ENCODE measurements at places on chromosomes 6 and 20.

GRCh38 chr20:717832-718231 is 42.2 kb upstream of the SCRT2 start:
- DNase-seq, result no peak

DNA sequence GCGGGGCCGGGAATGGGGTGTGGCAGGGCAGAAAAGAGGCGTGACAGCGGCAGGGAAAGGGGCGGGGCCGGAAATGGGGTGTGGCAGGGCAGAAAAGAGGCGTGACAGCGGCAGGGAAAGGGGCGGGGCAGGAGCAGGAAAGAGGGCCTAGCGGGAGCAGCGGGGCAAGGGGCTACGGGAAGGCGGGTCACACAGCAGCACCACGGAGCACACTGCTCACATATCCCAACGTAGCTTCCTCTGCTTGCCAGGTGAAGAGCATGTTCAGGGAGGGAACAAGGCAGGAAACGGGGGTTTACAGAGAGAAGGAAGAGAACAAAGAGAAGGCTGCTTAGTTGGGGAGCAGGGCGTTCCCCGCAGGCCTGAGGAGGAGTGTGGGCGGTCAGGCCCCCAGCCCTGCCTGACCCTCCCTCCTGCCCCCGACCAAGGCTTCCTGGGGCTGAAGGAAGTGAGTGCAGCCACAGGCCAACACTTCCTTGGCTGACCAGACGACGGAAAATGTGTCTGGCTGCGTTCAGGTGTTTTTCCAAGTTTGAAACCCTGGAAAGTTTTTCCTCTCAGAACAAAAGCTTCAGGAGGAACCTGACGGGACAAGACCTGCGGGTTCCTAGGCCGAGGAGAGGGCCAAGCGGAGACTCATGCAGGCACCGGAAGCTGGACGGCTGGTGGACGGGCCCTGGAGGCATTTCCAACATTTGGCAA is 13.8 kb downstream of the UCKL1 start:
- DNase-seq, result peak; percentile 54

GRCh38 chr20:32807706-32808105 is 12.0 kb upstream of the MAPRE1 start:
- no peak for DNase-seq

DNA sequence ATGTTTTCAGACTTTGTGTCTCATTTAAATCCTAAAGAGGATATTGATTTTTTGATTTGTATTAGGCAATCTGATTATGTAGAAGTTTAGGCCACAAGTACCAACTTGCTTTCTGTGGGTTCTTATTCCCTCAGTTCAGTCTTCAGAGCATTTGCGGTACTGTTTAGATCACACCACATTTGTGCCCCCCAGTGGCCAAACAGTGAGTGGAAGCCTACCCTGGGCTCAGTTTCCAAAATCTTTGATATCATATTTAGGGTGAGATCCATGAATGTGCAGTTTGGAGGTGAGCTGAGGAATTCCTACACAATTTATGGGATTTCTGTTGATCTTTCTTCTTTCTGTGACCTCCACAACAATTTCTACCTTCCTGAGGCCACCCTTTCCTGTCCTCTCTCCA is 92.3 kb upstream of the FUT9 start:
- peak; percentile 3 for DNase-seq

DNA sequence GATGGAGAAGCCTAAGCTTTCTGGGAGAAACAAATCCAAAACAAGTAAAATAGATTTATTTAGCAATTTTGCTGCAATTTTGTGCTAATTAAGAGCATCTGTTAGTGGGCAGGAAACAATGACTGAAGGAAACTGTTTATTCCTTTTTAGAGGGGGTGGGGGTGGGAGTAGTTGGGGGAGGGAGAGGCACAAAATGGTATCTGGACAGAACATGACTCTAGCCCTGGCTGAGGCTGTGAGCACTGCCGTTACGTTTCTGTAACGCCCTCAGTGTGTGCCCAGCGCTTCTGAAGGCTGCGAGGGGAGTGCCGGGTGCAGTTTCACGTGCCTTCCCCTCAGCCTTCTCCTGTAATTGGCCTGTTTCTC is 28.8 kb downstream of the METTL24 start:
- no peak for DNase-seq

DNA sequence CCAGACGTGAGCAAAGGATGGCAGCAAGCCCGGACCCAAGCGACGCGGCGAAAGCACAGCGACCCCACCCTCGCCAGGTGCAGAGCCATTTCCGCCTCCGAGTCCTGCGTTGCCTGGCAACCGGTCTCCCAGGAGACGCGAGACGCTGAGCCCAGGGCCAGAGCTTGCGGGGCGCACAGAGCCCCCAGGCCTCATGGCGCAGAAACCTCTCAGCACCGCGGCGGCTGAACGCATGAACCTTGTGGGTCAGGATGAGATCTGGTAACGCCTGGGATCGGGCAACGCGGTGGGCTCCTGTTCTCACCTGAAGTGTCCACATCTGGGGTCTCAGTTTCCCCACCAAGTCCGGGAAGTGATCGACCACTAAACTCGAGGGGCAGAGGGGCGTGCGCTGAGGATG is 77.7 kb downstream of the ANKRD60 start:
- DNase-seq, result no peak

- DNase-seq, result no peak
Measured at GRCh38 chr6:157690441-157691210, 132.4 kb upstream of the SNX9 start.

GRCh38 chr6:130908958-130909357 is 81.8 kb downstream of the SMLR1 start:
- DNase-seq, result no peak

DNA sequence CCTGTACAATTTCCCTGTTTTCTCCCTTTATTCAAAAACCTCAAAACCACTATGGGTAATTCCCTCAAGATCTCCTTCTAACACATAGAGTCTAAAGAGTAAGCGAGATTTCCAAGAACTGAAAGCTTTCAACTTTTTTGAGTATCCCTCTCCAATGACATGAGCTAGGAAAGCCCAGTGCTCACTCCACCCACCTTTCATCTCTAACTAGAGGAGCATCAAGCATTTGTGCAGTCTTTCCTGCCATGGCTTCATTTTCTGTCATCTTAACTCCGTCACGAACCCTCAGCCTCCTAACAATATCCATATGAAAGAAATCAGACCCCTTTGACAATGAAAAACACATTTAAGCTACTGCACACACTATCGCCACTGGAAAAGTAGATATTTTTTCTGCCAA is 91.9 kb upstream of the SUPT3H start:
- DNase-seq, result peak; percentile 25

DNA sequence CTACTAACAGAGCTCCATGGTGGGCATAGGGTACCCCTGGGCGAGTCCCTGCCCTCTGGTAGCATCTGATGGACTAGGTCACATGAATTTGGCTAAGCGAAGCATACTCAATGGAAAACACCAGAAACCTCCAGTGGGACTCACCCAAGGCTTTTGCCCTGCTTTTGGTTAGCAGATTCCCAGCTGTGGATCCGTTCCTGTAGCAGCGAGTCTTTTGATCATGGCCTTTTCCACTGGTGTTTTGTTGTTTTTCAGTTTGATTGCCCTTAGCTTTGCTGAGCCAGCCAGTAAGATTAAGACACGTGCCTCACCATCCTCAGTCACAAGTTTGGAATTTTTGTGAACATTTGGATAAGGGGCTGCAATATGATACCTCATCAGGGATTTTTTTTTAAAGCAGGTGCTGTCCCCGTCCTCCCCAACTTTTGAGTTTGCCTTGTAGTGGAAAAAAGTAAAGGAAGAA is 8.0 kb downstream of the TNFAIP3 start:
- DNase-seq, result peak; percentile 39

DNA sequence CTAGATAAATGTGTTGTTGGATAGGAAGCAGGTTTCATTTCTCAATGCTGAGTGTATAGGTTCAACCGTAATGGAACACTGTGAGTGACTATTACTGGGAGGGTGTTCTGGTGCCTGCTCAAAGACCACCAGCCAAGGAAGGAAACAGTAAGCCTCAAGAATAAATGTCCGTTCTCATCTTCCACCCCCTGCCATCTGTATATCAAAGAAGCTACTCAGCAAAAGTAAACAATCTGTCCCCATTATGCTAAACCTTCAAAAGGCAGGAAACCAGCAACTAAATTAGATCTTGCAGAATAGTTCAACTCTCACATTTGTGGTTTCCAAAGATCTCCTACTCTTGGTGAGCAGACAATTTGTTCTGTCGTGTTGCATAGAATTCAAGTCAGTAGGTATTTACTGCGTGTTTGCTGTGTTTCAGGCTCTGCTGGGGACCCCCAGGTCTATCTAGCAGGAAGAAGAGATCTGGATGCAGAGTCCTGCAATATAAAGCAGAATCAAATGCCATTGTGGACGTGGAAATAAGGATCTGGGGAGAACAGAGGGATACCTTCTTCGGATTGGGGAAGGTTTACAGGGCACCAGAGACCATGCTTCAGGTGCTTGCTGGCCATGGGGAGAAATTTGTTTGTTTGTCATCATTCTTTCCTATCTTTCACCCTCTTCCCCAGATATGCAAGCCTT is 87.3 kb downstream of the SCML4 start:
- no peak for DNase-seq

DNA sequence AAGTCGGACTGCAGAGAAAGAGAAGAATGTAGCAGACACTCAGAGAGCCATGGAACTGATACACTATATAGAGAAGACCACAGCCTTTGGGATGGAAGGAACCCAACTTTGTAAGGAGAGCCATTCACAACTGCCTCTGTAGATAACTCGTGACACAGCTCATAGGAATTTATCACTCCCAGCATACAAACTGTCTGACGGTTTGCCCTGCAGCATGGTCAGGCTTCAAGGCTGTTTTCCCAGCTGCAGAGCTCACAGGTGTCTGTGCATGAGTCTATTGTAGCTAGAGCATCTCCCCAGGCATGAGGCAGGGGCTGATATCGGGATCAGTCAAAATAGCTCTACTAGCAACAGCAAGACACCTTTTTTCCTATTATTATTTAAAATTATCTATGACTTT is 130.5 kb upstream of the DTNBP1 start:
- no peak for DNase-seq

DNA sequence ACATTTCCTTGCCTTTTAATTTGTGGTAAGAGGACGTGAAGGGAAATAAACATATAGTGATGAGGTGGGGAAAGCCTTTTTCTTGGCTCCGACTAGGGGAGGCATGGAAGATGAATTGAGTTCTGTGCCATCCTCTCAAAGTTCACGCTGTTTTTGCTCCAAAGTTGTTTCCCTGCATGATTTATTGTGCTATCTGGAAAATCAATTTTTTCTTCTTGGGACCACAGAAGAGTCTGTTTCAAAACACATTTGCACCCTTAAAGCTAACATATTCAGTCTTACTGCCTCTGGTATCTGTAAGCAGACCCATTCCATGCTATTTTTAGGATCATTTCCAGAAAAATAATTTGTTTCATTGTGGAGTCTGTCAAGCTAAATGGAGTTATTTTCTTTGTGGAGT is 57.6 kb upstream of the KCNG1 start:
- no peak for DNase-seq

DNA sequence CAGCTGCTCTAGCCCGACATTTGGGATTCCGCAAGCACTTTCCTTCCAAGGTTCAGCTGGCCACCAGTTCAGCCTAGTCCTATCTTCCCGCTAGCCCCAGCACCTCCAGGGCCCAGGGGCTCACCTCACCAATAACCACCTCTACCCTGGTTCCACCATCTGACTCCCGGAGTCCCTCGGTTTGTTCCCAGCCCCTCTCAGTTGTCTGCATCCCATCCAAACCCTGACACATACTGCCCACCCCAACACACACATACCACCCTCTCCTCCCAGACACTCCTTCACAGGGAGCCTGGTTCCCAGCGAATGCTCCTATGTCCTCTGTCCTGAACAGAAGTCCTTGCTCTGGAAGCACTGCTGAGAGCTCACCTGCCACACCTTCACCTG is 418 bp downstream of the TNXB start:
- no peak for DNase-seq

DNA sequence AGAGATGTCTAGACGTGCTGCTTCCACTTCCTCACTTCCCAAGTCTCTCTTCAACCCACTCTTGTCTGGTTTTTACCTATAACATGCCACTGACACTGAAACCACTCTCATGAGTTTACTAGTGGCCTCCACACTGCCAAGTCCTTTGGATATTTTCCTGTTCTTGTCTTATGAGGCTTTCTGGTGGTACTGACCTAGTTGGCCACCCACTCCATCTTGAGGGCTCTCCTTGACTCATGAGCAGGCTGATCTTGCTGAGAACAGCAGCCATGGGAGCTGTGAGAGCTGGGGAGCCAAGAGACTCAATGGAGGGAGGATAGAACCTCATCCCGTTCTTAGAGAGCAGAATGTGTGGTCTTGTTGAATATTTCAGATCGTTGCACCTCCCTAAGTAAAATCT is 283.4 kb upstream of the PRDM1 start:
- no peak for DNase-seq

GRCh38 chr6:154222716-154223115 is 133.9 kb downstream of the IPCEF1 start:
- no peak for DNase-seq

- DNase-seq, result no peak
Measured at GRCh38 chr6:54768494-54768893, 78.1 kb upstream of the FAM83B start.

GRCh38 chr6:151181706-151182363 is 57.9 kb upstream of the AKAP12 start:
- no peak for DNase-seq

GRCh38 chr6:15453622-15454021 is 207.8 kb downstream of the JARID2 start:
- DNase-seq, result no peak

- no peak for DNase-seq
Measured at GRCh38 chr6:39927159-39927558, 7.1 kb downstream of the MOCS1 start.

DNA sequence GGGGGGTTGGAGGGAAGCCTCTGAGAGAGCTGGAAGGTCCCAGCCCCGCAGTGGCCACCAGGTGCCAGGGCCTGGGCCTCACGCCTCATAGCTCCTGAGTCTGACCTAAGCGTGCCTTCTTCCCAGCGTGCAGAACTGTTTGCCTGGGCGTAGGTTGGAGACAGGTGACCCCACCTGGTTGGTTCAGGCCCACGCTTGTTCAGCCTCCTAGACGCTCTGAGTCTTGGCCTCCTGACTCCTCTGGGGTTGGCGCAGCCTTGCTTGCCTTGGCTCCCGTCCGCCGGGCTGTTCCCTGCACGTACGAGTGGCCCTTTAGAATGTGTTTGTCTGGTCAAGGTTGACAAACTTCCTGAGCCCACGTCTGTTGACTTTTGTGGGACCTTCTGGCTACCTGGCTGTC is 70.8 kb downstream of the EYA2 start:
- DNase-seq, result no peak

GRCh38 chr20:11132819-11133415 is 459.1 kb upstream of the JAG1 start:
- DNase-seq, result no peak

GRCh38 chr20:58199469-58199868 is 29.0 kb downstream of the ANKRD60 start:
- DNase-seq, result no peak

- no peak for DNase-seq
Measured at GRCh38 chr6:76275746-76276145, 203.3 kb upstream of the IMPG1 start.

GRCh38 chr20:35297155-35297554 is 4.9 kb upstream of the FAM83C start:
- no peak for DNase-seq

GRCh38 chr20:31991339-31991705 is 18.9 kb upstream of the CCM2L start:
- DNase-seq, result no peak

- DNase-seq, result no peak
Measured at GRCh38 chr20:38779247-38780097, 26.0 kb upstream of the PPP1R16B start.

Data from suppressor macrophage treated with lipopolysaccharide for 4 hours (primary cell).